Naive thymus-derived CD8-positive, alpha-beta T cell (primary cell): ENCODE measurements at places on chromosomes 12 and 14.

GRCh38 chr12:79414252-79414651 lies 276.5 kb downstream of the PAWR start:
- DNase-seq: no peak

- DNase-seq: no peak
These were observed 10.0 kb upstream of the CALCOCO1 start for GRCh38 chr12:53737093-53737808.

- no peak for DNase-seq
These were observed 158.6 kb upstream of the SLC38A2 start for GRCh38 chr12:46531059-46531785.

DNA sequence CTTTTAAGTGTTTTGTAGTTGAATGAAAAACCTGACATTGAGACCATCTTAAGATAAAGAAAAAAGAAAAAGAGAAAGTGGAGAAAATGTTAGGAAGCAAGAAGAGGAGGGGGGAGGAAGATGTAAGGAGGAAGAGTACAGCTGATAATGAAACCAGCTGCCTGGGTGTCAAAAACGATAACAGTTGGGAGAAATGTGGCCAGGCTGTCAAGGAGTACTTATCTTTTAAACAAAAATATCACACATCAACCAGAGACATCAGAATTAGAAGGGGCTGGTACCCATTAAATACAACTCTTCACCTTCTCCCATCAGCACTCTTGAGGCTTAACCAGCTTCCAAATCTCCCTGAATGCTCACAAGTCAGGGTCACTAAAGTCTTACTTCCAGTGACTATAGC lies 4.5 kb downstream of the SLC11A2 start:
- no peak for DNase-seq

- no peak for DNase-seq
These were observed 9.2 kb upstream of the CCDC196 start for GRCh38 chr14:66476964-66477363.

DNA sequence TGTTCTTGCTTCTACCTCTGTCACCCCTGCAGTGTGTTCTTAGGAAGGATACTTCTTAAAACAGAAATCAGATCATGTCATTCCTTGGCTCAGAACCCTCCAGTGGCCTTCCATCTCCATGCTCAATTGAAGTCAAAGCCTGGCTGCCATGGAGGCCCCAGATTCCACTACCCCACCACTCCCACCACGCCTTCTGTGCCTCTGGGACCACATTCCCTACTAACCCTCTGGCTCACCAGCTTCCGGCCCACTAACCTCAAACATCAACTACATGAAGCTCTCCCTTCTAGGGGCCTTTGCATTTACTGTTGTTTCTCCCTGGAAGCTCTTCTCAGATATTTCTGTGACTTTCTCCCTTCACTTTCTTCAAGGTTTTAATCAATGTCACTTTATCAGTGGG lies 76.1 kb upstream of the REP15 start:
- no peak for DNase-seq

- DNase-seq: peak; percentile 42
These were observed 1.5 kb downstream of the SPX start for GRCh38 chr12:21527451-21528180.

GRCh38 chr14:93713726-93714405 lies 74.4 kb downstream of the PRIMA1 start:
- no peak for DNase-seq

GRCh38 chr14:65179918-65180724 lies 77.8 kb upstream of the MAX start:
- no peak for DNase-seq

DNA sequence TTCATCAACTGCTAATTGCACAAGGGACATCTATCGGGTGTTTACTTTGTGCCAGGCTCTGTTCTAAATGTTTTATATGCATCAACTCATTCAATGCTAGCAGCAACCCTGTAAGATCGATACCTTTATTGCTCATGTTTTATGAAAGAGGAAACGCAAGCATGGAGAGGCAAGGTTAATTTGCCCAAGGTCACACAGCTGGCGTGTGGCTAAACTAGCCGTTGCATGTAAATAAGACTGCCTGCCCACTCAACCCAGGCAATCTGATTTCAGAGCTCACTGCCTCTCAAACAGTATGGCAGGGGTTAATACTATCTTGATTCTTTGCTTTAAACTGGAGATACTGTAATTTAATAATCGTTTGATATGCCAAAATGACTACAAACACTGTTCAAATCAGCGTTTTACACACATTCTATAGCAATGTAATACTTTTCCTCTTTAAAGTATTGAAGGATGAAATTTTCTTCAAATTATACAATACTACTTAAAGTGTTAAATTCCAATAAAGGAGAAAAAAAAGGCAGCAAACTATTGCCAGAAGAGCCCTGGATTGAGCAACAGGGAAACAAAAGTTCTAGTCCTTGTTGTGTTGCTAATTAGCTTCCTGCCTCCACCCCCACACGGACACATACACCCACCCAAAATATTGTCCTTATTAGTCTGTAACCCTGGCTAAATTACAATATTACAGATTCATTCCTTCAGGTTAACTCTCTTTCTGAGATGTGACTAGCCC lies 39.1 kb upstream of the DHRS7 start:
- no peak for DNase-seq

DNA sequence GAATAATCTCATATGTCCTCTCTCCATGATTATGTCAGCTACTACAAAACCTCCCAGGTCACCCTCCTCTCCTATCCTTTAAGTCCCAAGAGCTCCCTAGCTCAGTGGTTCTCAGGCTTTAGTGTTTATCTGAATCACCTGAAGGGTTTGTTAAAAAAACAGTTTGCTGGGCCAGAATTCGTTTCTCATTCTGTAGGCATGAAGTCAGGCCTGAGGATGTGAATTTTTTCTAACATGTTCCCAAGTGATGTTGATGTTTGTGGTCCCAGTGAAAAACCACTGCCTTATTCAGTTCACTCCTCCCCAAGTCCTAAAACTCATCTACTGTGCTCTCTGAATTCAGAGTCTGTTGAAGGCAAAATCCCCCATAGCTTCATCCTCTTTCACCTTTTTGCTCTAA lies 241.4 kb downstream of the ETNK1 start:
- no peak for DNase-seq

- DNase-seq: no peak
These were observed 243.2 kb downstream of the ANO6 start for GRCh38 chr12:45458854-45459807.

DNA sequence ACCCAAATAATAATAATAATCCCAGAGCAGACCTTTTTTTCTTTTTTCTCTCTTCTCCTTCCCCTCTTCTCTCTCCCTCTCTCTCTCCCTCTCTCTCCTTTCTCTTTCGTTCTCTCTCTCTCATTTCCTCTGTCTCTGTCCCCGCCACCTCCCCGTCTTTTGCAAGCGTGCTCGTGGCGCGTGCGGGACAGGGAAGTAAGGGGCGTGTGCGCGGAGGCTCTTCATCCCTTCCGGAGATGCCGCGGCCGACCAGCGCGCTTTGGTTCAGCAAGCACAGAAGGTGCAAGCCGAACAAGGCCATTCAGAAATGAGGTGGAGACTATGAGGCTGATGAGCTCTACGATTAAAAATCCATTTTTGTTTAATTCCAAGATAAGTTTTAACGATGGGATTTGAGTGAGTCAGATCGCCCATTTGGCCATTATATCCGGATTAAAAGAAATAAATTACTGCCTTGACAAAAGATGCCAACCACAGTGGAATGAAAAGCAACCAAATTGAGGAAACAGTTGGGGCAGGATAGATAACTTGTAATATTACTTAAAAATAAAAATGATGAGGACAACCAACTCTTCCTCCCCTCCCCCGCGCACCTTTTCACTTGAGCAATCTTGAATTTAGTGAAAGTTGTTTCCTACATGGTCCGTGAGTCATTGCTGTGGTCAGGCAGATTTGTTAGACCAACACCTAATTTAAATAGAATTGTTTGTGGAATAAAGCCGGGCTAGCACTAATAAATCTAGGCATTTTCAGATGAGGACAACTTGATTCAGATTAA lies 1.2 kb upstream of the AMIGO2 start:
- DNase-seq: peak; percentile 26

DNA sequence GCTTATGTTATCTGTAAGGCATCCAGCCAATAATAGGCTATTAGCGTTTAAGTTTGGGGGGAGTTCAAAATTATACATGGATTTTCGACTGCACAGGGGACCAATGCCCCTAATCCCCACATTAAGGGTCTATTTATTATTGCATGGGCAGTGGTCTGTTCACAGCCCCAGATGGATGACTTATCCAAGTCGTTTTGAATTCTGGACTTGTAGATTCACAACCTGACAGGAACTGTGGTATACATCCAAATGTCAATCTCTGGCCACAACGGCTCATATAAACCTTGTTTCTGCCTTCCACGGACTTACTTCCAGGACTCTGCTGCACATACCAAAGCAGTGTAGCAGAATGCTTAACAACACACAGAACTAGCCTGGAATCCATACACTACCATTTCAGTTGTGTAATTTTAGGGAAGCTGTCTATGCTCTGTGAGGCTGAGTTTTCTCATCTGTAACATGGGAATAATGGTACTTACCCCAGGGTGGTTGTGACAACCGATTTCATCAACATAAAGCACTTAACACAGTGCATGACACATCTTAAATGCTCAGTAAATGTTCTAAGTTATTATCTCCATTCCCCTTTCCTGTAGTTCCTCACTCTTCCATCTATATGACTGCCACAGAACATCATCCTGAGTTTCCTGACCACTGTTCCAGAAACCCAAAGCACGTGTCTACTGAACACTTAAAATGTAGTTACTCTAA lies 3.7 kb downstream of the DDX24 start:
- DNase-seq: no peak

GRCh38 chr14:68814539-68815297 lies 21.9 kb upstream of the ZFP36L1 start:
- DNase-seq: no peak

DNA sequence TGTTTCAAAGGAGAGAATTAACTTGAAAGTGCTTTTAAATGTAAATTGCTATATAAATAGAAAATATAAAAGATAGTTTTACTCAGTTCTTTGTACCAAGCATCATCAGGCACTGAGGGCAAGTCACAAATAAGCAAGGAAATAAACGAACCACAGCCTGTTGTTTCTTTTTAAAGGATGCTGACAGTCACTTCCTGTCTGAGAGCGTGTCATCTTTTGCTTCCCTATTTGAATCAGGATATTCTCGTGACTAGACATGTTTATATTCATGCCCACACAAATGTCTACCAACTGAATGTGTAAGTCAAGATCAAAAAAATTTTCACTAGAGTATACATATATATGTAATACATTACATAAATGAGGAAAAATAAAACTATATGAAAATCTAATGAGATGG lies 31.4 kb upstream of the SLC2A13 start:
- DNase-seq: no peak

- no peak for DNase-seq
These were observed 468.5 kb upstream of the MGAT4C start for GRCh38 chr12:86724716-86725115.

DNA sequence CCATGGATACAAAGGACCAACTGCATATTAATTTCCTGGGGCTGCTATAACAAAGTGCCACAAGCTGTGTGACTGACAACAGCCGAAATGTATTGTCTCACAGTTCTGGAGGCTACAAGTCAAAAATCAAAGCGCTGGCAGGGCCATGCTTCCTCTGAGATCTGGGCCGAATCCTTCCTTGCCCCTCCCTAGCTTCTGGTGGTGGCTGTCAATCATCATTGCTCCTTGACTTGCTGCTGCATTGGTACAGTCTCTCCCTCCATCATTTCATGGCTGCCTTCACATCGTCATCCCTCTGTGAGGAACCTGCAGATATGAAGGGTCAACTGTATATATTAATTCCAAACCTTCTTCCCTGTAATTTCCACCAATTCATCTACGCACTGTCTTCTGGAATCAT lies 118.3 kb downstream of the EXOC5 start:
- DNase-seq: no peak

- DNase-seq: no peak
These were observed 51.4 kb upstream of the IFNG-AS1 start for GRCh38 chr12:67937822-67938221.

GRCh38 chr12:69091442-69092017 lies 147.8 kb upstream of the CPSF6 start:
- no peak for DNase-seq

GRCh38 chr14:70382536-70382935 lies 23.1 kb upstream of the COX16 start:
- no peak for DNase-seq

- no peak for DNase-seq
These were observed 74.6 kb upstream of the PTPRB start for GRCh38 chr12:70711831-70712230.

DNA sequence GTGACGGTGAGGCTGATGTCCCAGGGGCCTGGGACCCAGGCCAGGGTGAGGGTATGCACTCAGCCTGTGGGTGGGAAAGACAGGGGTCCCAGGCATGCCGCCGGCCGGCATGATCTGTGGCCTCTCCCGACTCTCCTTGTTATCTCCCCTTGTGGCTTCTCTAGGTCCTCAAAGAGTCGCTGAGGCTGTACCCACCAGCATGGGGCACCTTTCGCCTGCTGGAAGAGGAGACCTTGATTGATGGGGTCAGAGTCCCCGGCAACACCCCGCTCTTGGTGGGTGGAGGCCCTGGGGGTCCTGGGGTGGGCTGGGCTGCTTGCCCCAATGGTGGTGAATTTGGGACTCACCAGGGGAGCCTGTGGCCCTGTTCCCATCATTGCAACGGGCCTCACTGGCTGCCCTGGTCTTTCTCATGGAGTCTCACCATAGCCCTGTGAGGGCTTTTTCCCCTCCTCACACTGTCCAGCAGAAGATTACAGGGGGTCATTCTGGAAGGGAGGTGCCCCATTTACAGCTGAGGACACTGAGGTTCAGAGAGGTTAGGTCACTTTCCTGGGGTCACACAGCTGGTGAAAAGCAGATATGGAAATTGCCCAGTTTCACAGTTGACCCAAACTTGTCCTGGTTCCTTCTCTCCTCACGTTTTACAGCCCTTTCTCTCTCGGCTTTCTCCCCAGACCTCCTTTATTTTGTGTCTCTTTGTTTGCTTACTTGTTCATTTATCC lies 37.9 kb downstream of the CYP46A1 start:
- DNase-seq: no peak

DNA sequence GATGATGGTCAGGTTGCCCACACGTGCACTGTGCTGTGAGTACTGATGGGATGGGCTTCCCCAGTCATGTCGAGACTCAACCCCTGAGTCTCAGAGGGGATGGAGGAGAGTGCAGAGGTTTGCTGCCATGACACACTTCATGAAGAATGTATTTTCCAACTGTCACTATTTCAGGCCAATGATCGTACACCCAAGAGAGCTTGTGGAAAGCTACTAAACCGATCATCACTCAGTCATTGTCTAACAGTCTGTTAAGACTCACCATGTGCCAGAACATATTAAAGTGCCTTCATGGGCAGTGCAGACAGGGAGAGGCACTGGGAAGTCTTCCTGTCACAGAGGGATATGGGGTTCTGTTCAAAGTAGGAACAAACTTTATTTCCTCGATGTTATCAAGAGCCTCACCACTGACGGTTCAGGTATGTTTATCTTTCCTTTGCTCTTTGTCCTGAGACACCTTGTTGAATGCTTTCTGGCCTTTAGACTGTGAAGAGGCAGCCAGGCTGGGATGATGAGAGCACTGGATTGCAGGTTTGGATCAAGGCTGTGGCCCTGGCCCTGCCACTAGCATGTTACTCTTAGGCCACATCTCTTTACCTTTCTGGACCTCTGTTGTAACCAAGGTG lies 41.6 kb upstream of the NTF3 start:
- no peak for DNase-seq
